CD4-positive, alpha-beta T cell treated with Interleukin-4 for 1 hour (primary cell): ENCODE measurements at places on chromosomes 2 and 18.

DNA sequence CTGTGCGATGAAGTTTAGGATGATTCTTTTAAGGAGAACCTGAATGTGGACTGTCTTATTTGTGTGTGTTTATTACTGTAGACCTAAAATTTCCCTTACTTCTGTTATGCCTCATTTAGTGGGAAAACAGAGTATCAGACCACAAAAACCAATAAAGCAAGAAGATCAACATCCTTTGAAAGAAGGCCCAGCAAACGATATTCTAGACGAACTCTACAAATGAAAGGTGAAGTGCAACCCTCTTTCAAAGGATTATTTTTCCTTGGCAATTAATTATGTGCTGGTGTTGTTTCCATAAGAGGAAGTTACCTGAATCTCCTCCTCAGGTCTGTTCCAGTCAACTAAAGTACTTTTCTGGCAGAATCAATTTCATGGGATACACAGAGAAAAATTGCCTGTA lies 78.6 kb downstream of the EPB41L5 start:
- no peak for DNase-seq

- no peak for DNase-seq
Measured at GRCh38 chr2:44954889-44955592, 13.5 kb downstream of the SIX3 start.

GRCh38 chr18:78773819-78774218 lies 205.8 kb upstream of the SALL3 start:
- DNase-seq = no peak

DNA sequence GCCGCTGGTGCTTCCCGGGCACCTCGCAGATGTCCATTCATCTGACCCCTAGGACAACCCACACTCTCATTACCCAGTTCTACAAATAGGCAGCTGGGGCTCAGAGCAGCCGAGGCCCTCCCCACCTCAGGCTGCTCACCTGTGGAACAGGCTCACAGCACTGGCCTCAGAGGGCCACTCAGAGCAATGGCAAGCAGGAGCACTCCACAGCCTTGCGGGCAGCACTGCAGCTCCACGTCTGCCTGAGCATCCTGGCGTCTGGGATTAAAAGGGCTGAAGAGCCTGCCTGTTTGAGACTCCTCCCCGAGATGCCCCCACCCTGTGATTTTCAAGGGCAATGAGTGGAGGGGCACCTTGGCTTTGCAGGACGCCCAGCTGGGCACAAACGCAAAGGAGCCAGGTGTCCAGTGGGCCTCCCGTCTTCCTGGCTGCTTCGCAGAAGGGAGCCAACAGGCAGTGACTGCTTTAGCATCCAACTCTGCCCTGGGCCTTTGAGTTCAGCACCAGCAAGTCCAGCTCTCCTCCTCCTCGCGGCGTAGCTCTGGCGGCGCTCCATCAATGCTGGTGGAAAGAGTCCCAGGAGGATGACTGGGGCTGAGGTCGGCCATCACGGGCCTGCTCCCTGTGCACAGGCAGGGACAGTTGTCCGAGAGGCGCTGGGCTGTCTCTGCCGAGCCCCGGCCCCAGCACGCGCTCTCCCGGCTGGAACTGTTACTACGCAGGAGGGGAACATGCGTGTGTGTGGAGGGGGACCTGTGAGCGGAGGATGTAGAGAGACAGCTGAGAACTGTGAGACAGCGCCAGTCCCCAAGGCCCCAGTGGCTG lies 297.2 kb downstream of the NDUFA10 start:
- DNase-seq = no peak

DNA sequence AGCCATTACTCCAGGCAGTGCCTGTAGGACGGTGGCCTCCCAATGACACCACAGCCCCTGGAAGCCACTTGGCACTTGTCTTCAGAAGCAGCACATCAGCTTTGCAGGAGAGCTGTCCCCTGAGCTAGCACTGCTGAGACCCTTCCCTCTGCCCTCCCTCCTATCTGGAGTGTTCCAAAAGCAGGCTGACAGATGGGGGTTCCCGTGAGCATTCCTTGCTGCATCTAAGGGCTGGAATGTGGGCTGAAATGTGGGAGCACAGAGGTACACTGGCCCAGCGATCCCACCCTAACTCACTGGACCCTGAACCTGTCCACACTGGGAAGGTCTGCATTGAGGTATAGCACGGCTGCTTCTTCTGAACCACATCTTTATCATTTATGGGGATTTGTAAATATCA lies 230.1 kb downstream of the ANAPC1 start:
- DNase-seq = no peak

DNA sequence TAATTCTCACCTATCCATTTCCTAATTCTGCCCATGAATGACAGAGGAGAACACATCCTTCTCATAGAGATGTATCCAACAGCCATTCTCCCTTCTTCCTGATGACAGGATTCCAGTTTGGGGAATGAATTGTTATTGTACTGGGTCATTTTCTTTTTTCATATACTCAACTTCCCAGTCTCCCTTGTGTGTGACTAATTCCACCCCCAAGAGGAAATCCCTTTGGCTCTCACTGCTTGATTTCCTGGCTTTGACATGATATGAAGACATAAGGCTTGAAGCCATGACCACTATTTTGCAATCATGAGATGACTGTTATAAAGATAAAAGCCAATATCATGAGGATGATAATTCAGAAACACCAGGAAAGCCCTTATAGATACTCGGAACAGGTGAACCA lies 384.7 kb upstream of the ACVR2A start:
- no peak for DNase-seq

DNA sequence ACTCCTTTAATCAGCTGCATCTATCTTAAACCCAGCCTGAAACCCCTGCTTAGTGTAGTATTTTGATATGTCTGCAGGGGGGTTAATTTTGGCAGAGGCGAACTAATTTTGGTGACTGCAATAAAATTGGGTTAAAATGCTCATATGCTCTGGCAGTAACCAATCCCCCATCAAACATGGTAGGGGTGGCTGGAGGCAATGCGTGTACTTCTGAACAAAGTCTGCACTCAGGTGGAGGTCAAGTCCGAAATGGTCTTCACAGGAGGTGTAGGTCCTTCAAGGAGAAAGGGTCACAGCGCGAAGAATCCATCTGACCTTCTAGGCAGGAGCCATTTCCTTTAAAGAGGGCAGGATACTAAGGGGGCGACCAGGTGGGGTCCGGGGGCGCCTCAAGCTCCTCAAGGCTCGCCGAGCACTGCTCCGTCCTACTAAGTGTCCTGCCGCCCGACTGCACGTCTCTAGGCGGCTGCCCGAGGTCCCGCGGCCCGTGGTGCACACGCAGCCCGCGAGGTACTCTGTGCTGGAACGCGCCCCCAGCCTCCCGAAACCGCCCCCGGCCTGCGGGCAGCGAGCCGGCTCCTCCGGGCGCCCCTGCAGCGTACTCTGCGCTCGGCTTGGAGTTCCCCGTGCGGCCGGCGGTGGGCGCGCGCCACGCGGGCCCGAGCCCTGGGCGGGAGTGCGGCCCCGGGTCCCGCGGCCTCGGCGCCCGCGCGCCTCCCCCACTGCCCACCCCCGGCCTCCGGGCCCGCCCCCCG lies 1.7 kb upstream of the LDLRAD4 start:
- DNase-seq = peak; percentile 34

GRCh38 chr2:128794285-128794684 lies 475.6 kb upstream of the HS6ST1 start:
- no peak for DNase-seq

DNA sequence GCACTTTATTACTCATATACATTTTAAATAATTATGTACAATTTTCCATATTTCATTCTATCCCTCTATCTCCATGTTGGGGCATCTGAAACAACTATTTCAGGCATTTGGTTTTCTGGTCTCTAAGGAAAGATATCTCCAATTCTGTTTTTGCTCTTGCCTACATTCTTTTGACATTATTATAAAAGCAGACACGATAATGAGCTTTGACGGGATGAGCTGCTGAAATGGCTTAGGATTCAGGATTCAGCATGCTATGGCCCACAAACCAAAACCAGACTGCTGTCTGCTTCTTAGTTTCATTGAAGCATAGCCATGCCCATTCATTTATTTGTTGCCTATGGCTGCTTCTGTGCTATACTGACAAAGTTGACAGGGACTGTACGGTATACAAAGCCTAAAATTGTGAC lies 42.7 kb upstream of the GLS start:
- DNase-seq = no peak

- no peak for DNase-seq
Measured at GRCh38 chr2:2570360-2570759, 239.3 kb upstream of the MYT1L start.

- no peak for DNase-seq
Measured at GRCh38 chr18:49878567-49879270, 65.4 kb upstream of the ACAA2 start.

GRCh38 chr2:97963880-97964279 lies 31.9 kb downstream of the TMEM131 start:
- DNase-seq = no peak
